ENCODE measurements at places on chromosomes 2 and 18. TPM values are rescaled to one million over a fixed set of nuclear protein-coding genes. Genes with fewer than 3 reads are reported as not detected.

SIX2 gene
- 4.2 TPM for total RNA-seq

GRCh38 chr2:96164459-96165184 lies 19.4 kb upstream of the DUSP2 start:
- no peak for DNase-seq

DNA sequence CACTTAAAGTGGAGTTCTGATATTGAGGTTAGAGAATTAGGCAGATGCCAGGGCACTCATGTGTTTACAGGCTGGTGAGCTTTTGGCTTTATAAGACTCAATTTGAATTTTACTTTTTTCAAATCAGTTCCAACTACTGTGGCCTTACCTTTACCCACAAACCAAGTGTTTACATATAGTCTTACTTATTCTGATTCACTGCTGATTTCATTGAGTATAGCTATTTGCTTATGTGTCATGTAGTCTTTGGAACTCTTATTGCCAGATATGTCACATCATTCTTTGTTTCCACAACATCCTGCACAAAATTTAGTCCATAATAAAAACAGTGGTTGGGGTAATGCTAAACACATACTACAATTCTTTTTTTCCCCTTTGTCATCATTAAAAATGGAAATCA lies 96.5 kb downstream of the XIRP2 start:
- DNase-seq, result peak; percentile 74

DNA sequence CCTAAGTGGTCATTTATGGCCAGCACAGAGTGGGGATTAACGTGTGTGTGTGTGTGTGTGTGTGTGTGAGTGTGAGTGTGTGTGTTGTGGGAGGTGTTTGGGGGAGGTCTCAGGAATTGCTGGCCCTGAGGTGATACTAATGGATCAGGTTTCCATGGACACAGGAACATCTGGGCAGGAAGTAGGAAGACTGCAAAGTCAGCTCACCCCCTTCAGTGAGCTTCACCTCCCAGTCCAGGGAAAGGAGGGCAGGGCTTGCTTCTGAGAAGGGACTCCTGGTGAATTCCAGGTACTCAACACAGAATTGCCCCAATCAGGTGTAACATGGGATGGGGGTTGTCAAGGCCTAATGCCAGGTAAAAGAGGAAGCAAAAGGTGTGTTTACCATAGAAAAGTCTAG lies 30.3 kb upstream of the IL1R1 start:
- no peak for DNase-seq

Measured in bronchial epithelial cell (primary cell).